ENCODE measurements at places on chromosomes 11 and 22. TPM values are rescaled to one million over a fixed set of nuclear protein-coding genes. Genes with fewer than 3 reads are reported as not detected.

- H3K27ac ChIP-seq, result no peak overlapping the region
- DNase-seq, result no peak
- no peaks in the 10 kb centered on the region for H3K36me3 ChIP-seq
- no peak overlapping the region for H3K4me3 ChIP-seq
- no peaks in the 10 kb centered on the region for H3K4me1 ChIP-seq
These were observed 225.2 kb upstream of the ANO3 start for GRCh38 chr11:26106726-26107125.

GRCh38 chr11:32829157-32829679 is 509 bp upstream of the PRRG4 start:
- peaks cover 6% of the 10 kb centered on the region for H3K36me3 ChIP-seq
- no peak for DNase-seq
- peaks cover 8% of the 10 kb centered on the region for H3K4me1 ChIP-seq
- H3K27ac ChIP-seq, result peak overlapping the region; percentile 84
- no peaks in the 10 kb centered on the region for H3K27me3 ChIP-seq

- no peak overlapping the region for H3K27ac ChIP-seq
- H3K36me3 ChIP-seq, result no peaks in the 10 kb centered on the region
- DNase-seq, result peak; percentile 43
- no peak overlapping the region for H3K4me3 ChIP-seq
These were observed 3.1 kb upstream of the IL17REL start for GRCh38 chr22:50015451-50016307.

Gene PLAAT4
- total RNA-seq, result 150 TPM

DNA sequence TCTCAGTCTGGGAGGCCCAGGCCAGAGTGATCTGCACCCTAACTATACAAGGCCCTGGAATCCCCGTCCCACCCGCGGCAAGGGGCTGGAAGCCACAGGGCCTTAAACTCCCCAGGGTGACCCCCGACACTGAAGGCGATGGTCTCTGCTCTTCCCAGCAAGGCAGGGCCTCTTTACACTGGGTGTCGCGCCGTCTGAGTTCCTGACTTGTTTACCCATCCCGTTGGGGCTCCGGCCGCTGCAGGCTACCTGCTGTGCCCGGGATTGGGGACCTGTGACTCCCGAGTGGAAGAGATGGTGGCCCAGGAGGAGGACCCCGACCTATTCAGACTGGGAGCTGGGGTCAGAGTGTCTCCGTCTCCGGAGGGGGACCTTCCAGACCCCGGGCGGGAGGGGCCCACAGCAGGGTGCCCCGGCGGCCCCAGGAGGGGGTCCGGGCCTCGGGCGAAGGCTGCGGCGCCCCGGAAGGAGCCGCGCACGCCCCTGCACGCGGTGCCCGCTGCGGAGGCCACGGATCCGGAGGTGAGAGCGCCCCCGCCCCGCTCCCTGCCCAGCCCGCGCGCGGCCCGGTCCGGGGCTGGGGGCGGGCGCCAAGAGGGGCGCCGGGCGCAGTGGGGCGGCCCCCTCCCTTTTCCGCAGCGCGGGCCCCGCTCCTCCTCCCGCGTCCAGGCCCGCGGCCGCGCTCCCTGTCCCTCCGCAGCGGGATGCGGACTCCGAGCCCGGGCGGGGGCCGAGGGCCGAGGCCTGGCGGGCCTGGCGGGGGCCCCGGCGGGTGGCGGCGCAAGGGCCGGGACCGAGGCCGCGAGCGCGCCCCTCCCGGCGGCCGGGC is 560 bp upstream of the MPPED1 start:
- peaks cover 67% of the 10 kb centered on the region for H3K27me3 ChIP-seq
- no peaks in the 10 kb centered on the region for H3K36me3 ChIP-seq
- peak; percentile 36 for DNase-seq
- H3K27ac ChIP-seq, result no peak overlapping the region
- no peaks in the 10 kb centered on the region for H3K4me1 ChIP-seq

- no peaks in the 10 kb centered on the region for H3K4me1 ChIP-seq
- H3K27ac ChIP-seq, result no peak overlapping the region
- H3K27me3 ChIP-seq, result no peaks in the 10 kb centered on the region
These were observed 1526.0 kb downstream of the TBC1D22A start for GRCh38 chr22:48288376-48288940.

DNA sequence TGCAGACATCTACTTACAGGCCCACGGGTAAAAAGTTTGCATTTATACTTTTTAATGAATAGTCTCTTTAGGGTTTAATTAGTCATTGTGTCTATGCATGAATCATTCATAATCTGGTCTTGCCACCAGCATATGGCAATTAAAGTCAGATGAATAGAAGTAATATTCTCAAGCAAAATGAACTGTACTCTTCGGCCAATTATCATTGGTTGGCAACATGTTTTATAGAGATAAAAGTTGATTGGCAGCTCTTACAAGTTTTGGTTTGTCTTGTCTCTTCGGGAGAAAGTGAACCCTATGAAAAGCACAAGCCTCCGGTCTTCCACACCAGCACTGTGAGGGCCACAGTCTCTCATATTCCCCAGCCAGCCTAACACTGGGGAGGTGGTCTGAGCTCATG is 97.8 kb downstream of the OSBP2 start:
- H3K4me3 ChIP-seq, result no peak overlapping the region
- H3K27ac ChIP-seq, result no peak overlapping the region
- H3K36me3 ChIP-seq, result no peaks in the 10 kb centered on the region
- no peaks in the 10 kb centered on the region for H3K4me1 ChIP-seq
- DNase-seq, result no peak

Gene KCNJ1
- total RNA-seq, result 0.18 TPM

GRCh38 chr11:76892306-76892705 is 31.6 kb downstream of the ACER3 start:
- no peaks in the 10 kb centered on the region for H3K27me3 ChIP-seq
- no peak overlapping the region for H3K4me3 ChIP-seq
- peaks cover 18% of the 10 kb centered on the region for H3K4me1 ChIP-seq
- no peak overlapping the region for H3K27ac ChIP-seq
- no peak for DNase-seq

GRCh38 chr11:107752508-107752907 is 40.7 kb upstream of the SLN start:
- DNase-seq, result no peak
- H3K4me1 ChIP-seq, result no peaks in the 10 kb centered on the region
- no peaks in the 10 kb centered on the region for H3K27me3 ChIP-seq
- no peak overlapping the region for H3K4me3 ChIP-seq

GRCh38 chr22:27406389-27406861 is 395.1 kb downstream of the MN1 start:
- peaks cover 19% of the 10 kb centered on the region for H3K27me3 ChIP-seq
- no peak overlapping the region for H3K27ac ChIP-seq
- no peak for DNase-seq
- H3K36me3 ChIP-seq, result no peaks in the 10 kb centered on the region

GRCh38 chr11:115503886-115504275 is 334 bp downstream of the CADM1 start:
- peaks cover 34% of the 10 kb centered on the region for H3K4me1 ChIP-seq
- peak overlapping the region; percentile 63 for H3K4me3 ChIP-seq
- peak overlapping the region; percentile 59 for H3K27ac ChIP-seq
- peaks cover 11% of the 10 kb centered on the region for H3K27me3 ChIP-seq

Gene FADS2
- 82.0 TPM for total RNA-seq

Gene CD3D
- 7.4 TPM for total RNA-seq

GRCh38 chr11:21897752-21898151 is 295.1 kb upstream of the ANO5 start:
- no peak overlapping the region for H3K4me3 ChIP-seq
- DNase-seq, result no peak
- H3K4me1 ChIP-seq, result no peaks in the 10 kb centered on the region
- no peaks in the 10 kb centered on the region for H3K36me3 ChIP-seq

Gene FBLN1
- total RNA-seq, result 307 TPM

Gene OR52N2
- not detected for total RNA-seq

Gene KCNK7
- total RNA-seq, result 1.7 TPM

GRCh38 chr11:59992425-59992824 is 24.6 kb upstream of the OOSP4B start:
- DNase-seq, result no peak
- no peak overlapping the region for H3K27ac ChIP-seq
- no peaks in the 10 kb centered on the region for H3K27me3 ChIP-seq
- H3K36me3 ChIP-seq, result no peaks in the 10 kb centered on the region

GRCh38 chr11:13324709-13325108 is 47.1 kb downstream of the BMAL1 start:
- H3K27me3 ChIP-seq, result no peaks in the 10 kb centered on the region
- DNase-seq, result no peak
- H3K4me3 ChIP-seq, result no peak overlapping the region
- H3K36me3 ChIP-seq, result no peaks in the 10 kb centered on the region

DNA sequence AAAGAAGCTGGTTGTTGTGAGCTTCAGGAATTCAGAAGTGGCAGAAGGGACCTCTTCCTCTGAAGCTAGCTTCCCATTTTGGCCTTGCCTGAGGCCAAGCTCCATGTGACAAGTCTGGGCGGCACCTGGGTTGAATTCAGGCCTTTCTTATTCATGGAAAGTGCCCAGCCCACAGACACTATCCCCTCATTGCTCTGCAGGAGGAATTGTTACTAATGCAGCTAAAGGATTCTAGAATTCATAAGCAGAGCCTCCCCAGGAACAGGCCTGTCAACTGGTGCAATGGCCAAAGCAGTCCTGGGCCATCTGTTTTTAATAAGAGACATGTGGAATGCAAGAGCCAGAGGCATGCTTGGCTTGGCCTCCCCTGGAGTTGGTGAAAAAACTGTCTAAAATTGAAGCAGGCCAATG is 71.4 kb downstream of the SLC1A2 start:
- peaks cover 19% of the 10 kb centered on the region for H3K4me1 ChIP-seq
- DNase-seq, result no peak
- no peak overlapping the region for H3K4me3 ChIP-seq
- H3K27ac ChIP-seq, result no peak overlapping the region

- H3K27me3 ChIP-seq, result no peaks in the 10 kb centered on the region
- H3K36me3 ChIP-seq, result no peaks in the 10 kb centered on the region
- no peak for DNase-seq
- no peak overlapping the region for H3K27ac ChIP-seq
- H3K4me3 ChIP-seq, result no peak overlapping the region
These were observed 150.1 kb downstream of the TENM4 start for GRCh38 chr11:79290761-79291160.

Gene TTC36
- 1.0 TPM for total RNA-seq

- H3K27ac ChIP-seq, result no peak overlapping the region
- H3K27me3 ChIP-seq, result no peaks in the 10 kb centered on the region
- H3K4me3 ChIP-seq, result no peak overlapping the region
- H3K36me3 ChIP-seq, result no peaks in the 10 kb centered on the region
- H3K4me1 ChIP-seq, result no peaks in the 10 kb centered on the region
These were observed 6.8 kb downstream of the SLN start for GRCh38 chr11:107705027-107705426.

Data from lower lobe of right lung (tissue), 2 donors.